A549 treated with AZD2906 at 1 μM for 4 hours (cell line): ENCODE measurements at places on chromosomes 7 and 10. TPM values are rescaled to one million over a fixed set of nuclear protein-coding genes. Genes with fewer than 3 reads are reported as not detected.

The STK32C gene
- total RNA-seq, result 35.3 to 50.2 TPM (median 47.3 TPM) in 5 replicates

The SLC13A4 gene
- not detected in 5 replicates for total RNA-seq

The ZNF722 gene
- not detected in 5 replicates for total RNA-seq

The HGF gene
- 0.03 to 0.15 TPM (median 0.06 TPM) in 5 replicates for total RNA-seq

The PDE6C gene
- not detected in 5 replicates for total RNA-seq

The GLI3 gene
- total RNA-seq, result 0.08 to 0.30 TPM (median 0.23 TPM) in 5 replicates

The IL6 gene
- 0.59 to 1.3 TPM (median 1.2 TPM) in 5 replicates for total RNA-seq

The NOD1 gene
- 5.4 to 7.3 TPM (median 6.5 TPM) in 5 replicates for total RNA-seq

The WNT2 gene
- total RNA-seq, result 0.05 TPM in 1 of 5 replicates, not detected in the others
